ENCODE measurements at places on chromosomes 6 and 20. TPM values are rescaled to one million over a fixed set of nuclear protein-coding genes. Genes with fewer than 3 reads are reported as not detected.

Gene PET117
- polyA plus RNA-seq: 19.7 TPM

- H3K27ac ChIP-seq: peak overlapping the region; percentile 38
- peaks cover 4% of the 10 kb centered on the region for H3K4me1 ChIP-seq
- no peak overlapping the region for H3K4me3 ChIP-seq
- H3K36me3 ChIP-seq: peaks cover 7% of the 10 kb centered on the region
Measured at GRCh38 chr6:125923366-125923877, 33.1 kb upstream of the HINT3 start.

DNA sequence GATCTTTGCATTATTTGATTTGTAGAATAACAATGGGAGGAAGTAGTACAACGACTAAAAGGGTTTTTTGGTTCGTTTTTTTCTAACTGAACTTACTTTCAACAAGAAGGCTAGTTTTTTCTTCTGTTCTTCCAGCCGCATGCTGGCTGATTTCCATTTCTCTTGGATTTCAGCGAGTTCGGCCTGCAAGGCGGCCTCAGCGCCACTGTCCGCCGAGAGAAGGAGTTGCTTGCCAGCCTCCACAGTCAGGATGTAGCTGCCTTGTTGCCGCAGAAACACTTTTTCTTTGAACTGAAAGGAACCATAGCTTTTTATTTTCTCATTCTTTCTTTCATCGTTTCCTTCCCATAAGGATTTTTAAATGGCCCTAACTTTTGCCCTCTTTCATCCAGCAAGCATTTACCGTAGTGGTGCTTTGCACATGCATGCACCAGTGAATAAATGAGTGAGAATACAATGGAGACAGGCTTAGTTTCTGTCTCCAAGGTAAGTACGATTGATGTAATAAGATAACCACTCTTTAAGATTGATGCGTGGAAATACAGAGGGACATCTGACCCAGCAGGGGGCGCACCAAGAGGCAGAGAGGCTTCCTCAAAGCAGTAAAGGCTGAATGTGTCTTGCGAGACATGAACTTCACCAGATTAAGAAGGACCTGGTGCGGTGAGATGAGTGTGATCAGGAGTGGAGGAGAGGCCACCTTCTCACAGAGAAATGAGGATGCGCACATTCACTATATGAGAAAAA lies 398.8 kb downstream of the ESR1 start:
- no peaks in the 10 kb centered on the region for H3K4me1 ChIP-seq
- no peaks in the 10 kb centered on the region for H3K27me3 ChIP-seq
- no peak overlapping the region for H3K27ac ChIP-seq
- H3K36me3 ChIP-seq: peaks cover 24% of the 10 kb centered on the region
- no peak overlapping the region for H3K4me3 ChIP-seq

GRCh38 chr6:109795994-109796555 lies 105.0 kb downstream of the FIG4 start:
- H3K27me3 ChIP-seq: no peaks in the 10 kb centered on the region
- H3K27ac ChIP-seq: no peak overlapping the region
- H3K36me3 ChIP-seq: peaks cover 10% of the 10 kb centered on the region

Gene SLC17A3
- polyA plus RNA-seq: 149 TPM

GRCh38 chr20:1660246-1660645 lies 2.7 kb upstream of the SIRPG start:
- no peaks in the 10 kb centered on the region for H3K36me3 ChIP-seq
- DNase-seq: no peak
- H3K4me1 ChIP-seq: no peaks in the 10 kb centered on the region

- H3K36me3 ChIP-seq: no peaks in the 10 kb centered on the region
- no peak overlapping the region for H3K27ac ChIP-seq
- no peaks in the 10 kb centered on the region for H3K27me3 ChIP-seq
- DNase-seq: no peak
Measured at GRCh38 chr6:43845646-43846045, 75.6 kb downstream of the VEGFA start.

All from kidney (tissue), 22 donors.